ENCODE measurements at places on chromosomes 2 and 18.

GRCh38 chr2:241378816-241379215 is 22.7 kb downstream of the FARP2 start:
- no peak for DNase-seq

- no peak for DNase-seq
Observed at GRCh38 chr2:67954093-67954748, 108.6 kb downstream of the C1D start.

GRCh38 chr2:231655488-231655887 is 52.8 kb upstream of the PTMA start:
- no peak for DNase-seq

- no peak for DNase-seq
Observed at GRCh38 chr2:142010477-142011270, 120.1 kb downstream of the LRP1B start.

DNA sequence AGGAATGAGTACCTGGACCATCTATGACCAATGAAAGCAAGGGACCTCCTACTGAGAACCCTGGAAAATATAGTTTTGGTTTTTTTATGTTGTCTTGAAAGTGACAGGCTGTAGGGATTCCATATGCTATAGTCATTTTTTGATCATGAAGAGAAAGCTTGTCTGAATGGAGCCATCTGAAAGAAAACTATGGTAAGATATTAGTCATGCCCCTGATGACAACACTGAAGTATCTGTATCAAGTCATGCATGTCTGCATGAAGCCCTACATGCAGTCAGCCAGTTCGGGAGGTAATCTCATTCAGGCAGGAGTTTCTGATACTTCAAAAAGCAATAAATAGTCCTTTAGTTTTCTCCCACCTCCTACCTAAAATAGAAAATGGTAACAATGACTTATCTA is 1042.0 kb downstream of the DPP10 start:
- DNase-seq = no peak

DNA sequence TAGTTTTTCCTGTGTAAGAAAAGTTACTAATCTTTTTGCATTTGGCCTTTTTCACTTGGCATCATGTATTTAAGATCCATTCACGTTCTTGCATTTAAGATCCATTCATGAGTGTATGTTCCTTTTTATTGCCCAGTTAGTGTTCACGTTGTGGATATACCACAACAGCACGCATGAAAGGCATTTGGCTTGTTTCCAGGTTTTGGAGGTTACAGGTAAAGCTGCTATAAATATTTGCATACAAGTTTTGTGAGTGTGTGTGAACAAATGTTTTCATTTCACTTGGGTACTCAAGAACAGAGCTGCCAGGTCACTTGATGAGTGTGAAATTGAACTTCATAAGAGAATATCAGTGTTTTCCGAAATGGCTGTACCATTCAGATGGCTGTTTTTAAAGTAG is 121.2 kb downstream of the CCBE1 start:
- DNase-seq = no peak

- DNase-seq = no peak
Observed at GRCh38 chr18:27616324-27616723, 431.2 kb upstream of the CHST9 start.

- DNase-seq = no peak
Observed at GRCh38 chr2:56185582-56186046, 1.8 kb downstream of the CCDC85A start.

DNA sequence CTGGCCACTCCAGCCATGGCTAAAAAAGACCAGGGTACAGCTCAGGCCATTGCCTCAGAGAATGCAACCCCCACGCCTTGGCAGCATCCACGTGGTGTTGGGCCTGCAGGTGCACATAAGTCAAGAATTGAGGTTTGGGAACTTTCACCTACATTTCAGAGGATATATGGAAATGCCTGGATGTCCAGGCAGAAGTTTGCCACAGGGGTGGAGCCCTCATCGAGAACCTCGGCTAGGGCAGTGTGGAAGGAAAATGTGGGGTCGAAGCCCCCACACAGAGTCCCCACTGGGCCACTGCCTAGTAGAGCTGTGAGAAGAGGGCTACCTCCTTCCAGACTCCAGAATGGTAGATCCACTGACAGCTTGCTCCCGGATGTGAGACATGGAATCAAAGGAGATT is 477.3 kb downstream of the LPIN1 start:
- no peak for DNase-seq

DNA sequence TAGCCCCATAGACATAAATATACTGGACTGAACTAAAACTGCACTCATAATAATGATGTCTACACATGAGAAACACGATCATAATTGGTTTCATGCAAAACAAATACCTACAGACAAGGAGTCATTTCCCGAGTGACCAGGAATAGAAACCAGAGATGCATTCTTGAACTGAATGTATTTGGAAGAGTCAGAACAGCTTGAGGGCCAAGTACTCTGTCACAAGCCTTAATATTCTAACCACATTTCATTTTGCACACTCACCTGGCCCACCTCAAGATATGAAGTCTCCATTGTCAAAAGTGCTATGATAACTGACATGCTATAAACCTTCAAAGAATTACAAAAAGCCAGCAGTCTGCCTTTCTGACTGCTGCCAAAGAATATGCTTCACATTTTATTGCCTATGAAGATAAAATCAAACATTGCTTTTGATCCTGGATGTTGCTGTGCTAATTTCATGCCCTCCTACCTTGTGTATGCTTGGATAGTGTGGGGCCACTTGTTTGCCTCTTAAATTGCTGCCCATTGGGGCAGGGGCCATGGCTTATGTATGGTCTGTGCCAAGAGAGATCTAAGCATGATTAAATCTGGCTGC is 18.9 kb upstream of the ASAP2 start:
- DNase-seq = no peak

- DNase-seq = no peak
Observed at GRCh38 chr18:73168236-73168635, 300.4 kb upstream of the NETO1 start.

GRCh38 chr2:165469417-165469816 is at the start of gene CSRNP3:
TSS of gene CSRNP3 (plus strand) at chr2:165469698. CDS start at chr2:165595066, 125,368 bp downstream.
- peak; percentile 99 for DNase-seq

DNA sequence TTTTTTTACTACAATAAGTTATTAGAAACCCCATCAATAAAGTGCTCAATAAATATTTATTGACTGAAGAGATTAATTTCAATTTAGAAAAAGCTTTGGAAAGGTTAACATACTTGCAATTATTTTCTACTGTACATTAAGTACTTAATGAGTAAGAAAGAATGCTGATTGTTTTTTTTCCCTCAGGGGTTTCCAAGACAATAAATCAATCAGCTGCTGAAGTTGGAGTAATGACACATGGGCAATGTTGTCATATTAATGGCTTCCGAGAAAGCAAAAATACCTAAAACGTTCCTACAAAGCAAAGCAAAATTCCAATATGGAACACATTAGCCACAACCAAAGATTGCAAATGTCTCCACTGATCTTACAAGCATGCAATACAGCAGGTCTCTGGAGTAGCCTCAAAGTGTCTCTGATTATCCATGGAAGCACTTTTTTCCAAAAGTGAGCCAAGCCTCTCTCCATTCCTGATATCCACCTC is 66.7 kb downstream of the ZC3H6 start:
- no peak for DNase-seq

DNA sequence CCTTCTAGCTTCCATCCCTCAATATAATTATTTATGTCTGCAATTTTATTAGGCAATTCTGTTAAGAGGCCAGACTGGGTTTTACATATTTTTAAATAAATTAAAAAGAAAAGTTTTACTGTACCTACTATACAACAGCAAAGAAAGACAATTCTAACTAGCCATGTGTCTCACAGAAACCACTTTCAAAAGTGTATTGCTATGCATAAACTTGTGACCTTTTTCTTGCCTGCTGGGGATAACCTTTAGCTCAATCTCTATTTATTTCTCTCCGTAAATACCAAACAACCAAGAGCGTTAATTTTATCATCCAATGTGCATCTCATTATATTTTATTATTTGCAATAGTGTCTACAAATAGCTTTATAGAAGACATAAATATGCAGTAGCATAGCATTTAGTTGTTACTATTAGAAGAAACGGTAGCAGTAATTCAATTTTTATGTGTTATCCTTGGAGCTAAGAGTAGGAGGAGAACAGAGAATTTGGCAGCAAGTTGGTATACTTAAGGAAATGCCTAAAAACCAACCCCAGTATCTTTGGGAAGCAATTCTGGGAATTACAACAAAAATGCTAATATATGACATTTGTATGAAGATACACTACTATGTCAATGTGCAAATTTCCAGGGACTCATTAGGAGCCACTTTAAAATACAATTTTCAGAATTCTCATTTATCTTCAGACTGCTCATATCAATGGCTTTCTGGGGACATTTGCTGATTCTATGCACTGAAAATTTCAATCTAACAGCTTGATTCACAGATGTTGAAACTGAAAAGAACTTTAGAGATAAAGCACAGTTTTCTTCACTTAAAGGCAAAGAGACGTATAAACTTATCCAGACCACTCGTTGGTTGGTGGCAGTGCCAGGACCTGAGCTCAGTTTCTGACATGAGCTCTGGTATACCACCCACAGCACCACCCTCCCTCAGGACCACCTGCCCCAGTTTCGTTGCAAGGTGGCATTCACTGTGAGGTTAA is 23.0 kb upstream of the RTN4 start:
- no peak for DNase-seq

GRCh38 chr2:12075603-12076002 is 329.2 kb downstream of the LPIN1 start:
- DNase-seq = no peak

- no peak for DNase-seq
Observed at GRCh38 chr2:15189216-15189615, 371.9 kb downstream of the NBAS start.

GRCh38 chr2:151999053-151999452 is 99.8 kb downstream of the CACNB4 start:
- peak; percentile 48 for DNase-seq

DNA sequence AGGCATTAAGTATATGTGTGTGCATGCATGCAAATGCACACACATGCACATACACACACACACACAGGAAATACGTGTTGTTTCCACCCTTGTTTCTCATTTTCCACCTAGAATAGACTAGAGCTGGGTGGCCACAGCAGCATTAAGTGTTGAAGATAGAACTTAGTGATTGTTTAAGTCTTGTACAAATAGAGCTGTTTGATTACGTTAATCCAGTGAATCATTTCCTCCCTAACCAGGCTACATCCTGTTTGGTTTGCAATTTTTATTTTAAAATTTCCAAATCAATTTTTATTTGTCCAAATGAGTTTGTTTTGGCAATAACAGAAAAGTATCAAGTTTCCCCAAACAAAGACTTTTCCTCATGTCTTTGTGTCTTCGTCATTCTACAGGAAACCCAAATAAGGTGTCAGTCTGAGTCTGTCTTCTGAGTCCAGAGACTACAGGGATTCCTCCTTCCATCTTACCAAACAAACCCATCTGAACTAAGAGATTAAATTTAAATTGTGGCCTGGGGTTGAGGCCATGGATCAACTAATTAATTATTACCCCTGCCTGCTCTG is 74.6 kb upstream of the GALNT5 start:
- peak; percentile 61 for DNase-seq

DNA sequence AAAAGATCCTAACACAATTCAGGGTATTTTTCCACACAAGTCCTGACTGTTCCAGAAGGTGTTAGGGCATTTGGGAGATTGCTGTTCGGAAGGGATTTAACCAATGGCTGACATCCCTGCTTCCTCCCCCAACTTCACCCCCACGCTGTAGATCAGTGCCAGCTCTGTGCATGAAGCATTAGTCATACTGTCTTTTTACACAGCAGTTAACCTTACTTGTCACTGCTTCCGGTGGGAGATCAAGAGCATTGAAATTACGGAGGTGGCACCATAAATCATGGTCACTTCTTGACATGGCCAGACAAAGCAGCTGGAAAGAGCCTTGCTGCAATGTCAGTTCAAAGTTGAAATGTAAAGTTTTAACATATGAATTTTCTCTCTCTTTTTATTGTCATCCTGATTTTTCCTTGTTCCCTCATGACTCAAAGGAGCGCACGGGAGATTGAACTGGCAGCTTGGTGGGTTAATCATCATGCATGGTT is 70.2 kb downstream of the HRH4 start:
- no peak for DNase-seq

- no peak for DNase-seq
Observed at GRCh38 chr2:45860136-45861121, 209.0 kb downstream of the PRKCE start.

GRCh38 chr2:209147981-209148380 is 275.9 kb upstream of the MAP2 start:
- DNase-seq = no peak
